ENCODE measurements at places on chromosomes 2 and 18.

GRCh38 chr18:57209713-57210106, 62.8 kb downstream of the BOD1L2 start:
- no peak for DNase-seq

GRCh38 chr18:49878567-49879270, 65.4 kb upstream of the ACAA2 start:
- no peak for DNase-seq

DNA sequence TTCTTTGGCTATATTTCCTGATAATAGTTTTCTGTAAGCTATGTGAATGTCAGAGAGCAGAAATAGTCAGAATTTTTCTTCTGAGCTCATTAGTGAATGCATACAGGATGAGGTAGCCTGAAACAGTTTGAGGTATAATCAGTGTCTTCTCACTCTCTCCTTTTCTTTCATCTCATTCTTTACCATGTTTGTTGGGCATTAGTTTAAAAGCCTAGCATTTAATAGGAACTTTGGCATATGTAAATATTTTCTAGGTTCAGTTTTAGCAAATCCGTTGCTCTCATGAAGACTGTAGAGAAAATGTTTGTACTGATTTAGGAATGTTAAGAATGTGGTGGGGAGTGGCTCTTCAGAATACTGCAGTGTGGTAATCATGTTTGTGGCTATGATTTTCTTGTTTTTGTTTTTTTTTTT, 119.4 kb downstream of the PARD3B start:
- DNase-seq: no peak

- DNase-seq: no peak
Measured at GRCh38 chr2:143632751-143633374, 503.6 kb downstream of the ARHGAP15 start.

DNA sequence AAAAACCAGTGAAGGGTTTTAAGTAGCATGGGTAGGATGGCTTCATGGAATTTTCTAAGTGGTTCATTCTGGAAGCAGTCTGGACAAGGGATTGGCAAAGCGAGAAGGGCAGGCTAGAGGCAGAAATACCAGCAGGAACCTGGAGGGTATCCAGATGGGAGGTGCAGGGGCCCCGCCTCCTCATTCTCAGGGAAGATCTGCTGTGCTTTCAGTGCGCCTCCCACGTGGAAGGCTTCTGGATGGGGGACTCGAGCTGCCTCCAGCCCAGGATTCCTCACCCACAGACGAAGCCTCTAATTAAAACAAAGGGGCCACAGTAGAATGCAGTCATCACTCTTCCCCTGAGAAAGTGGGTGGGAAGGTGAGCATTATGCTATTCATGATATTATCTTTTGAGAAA, 79.8 kb downstream of the VSNL1 start:
- no peak for DNase-seq

- DNase-seq: no peak
Measured at GRCh38 chr2:77862120-77862519, 339.9 kb upstream of the LRRTM4 start.

DNA sequence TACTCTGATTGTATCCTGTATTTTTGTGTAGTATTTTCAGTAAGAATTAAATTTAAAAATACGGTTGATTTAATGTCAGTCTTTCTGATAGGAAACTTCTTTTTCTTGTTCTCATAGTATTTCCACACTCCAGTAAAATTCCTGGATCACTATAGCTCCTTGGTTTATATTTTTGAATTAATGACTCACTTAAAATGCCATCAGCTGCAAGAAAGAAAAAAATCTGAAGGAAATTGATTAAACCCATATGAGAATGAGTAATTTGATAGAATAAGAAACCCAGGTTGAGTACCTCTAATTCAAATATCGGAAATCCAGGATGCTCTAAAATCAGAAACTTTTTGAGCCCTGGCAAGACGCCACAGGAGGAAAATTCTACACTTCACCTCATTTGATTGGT, 186.8 kb upstream of the RND3 start:
- no peak for DNase-seq

DNA sequence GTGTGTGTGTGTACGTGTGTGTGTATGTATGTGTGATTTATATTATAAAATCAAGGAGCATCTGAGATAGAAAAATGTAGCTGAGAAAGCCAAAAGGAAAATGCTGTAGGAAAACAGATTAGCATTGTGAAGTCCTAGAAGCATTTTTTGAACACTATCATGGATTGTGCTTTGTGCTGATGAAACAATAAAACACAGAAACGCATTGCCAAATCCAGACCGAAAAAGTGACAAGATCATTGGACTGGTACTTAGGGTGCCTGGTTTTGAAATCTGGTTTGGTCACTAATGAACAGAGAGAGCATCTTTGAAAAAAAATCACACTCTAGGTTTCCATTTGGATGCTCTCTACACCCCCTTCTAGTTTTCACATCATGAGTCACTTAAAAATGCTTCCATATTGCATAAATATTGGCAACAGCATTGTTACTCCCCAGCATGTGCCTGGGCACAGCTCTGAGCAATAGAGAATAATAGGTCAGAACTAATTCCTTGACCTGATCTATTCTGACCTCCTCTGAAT, 214.6 kb upstream of the LRRTM1 start:
- no peak for DNase-seq

DNA sequence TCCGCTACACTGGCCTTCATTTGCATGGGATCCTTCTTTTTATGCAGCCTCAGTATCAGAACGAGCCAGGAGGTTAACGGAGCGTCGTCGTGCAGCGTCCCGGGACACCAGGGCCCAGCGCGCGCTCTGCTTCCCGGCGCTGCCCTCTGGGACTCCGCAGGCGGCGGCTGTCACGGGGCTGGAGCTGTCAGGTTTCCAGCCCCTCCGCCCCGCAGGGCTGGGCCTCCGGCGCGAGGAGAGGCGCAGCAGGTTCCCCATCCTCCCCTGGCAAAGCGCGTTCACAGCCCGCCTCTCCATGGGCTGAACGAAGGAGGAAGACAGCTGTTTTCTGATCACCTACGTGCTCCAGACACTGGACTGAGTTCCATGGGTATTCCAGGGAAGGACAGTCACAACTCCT, 12.5 kb upstream of the PAX8 start:
- no peak for DNase-seq

DNA sequence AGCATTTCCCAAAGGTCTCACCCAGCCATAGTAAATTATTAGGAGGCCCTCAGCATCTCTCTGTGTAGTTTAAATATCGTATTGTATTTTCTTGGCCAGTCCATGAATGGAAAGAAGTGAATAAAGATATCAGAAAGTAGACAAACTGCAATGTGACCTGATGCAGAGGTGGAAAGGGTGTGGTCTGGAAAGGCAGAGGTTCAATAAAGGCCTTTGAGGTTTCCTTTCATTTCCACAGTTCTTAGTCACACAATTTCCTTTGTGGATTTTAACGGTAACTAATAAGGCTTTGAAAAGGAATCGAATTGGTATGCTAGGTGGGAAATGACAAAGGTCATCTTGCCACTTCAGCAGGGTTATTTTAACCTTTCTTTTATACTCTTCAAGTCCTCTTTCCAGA, 20.1 kb upstream of the WIPF1 start:
- no peak for DNase-seq

DNA sequence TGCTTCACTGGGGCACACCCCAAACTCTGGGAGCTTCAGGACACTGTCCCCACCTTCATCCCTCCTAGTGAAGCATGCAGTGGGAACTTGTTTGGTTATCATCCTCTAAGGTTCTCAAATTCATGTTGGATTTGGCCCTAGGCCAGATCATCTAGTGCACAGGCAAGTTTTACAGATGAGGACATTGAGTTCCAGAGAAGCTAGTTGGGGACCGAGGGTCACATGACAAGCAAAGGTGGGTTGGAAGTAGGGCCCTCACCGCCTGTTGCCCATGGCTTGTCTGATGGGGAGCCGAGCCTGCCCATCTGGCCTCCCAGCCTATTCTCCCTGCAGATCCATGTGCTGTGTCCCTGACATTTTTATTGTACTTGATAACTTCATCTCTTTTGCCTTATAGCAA, 2.8 kb downstream of the PRKCE start:
- no peak for DNase-seq

GRCh38 chr2:20302019-20302418, 48.6 kb downstream of the PUM2 start:
- DNase-seq: no peak

DNA sequence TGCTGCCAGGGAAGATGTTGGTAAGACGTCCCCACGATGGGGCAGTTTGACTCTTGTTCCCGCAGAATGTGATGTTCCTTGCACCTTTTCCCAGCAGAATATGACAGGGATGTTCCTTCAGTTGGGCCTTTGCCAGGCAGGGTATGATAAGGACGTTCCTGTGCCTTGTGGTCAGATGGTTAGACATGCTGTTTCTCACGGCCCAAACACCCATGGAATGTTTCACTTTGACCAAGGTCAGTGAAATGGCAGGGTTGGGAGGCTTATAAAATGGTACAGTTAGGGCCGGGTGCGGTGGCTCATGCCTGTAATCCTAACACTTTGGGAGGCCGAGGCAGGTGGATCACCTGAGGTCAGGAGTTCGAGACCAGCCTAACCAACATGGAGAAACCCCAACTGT, 40.3 kb upstream of the YPEL5 start:
- DNase-seq: no peak

GRCh38 chr2:143150287-143150686, 21.1 kb downstream of the ARHGAP15 start:
- no peak for DNase-seq

GRCh38 chr2:68436270-68436669, 30.8 kb downstream of the FBXO48 start:
- no peak for DNase-seq

DNA sequence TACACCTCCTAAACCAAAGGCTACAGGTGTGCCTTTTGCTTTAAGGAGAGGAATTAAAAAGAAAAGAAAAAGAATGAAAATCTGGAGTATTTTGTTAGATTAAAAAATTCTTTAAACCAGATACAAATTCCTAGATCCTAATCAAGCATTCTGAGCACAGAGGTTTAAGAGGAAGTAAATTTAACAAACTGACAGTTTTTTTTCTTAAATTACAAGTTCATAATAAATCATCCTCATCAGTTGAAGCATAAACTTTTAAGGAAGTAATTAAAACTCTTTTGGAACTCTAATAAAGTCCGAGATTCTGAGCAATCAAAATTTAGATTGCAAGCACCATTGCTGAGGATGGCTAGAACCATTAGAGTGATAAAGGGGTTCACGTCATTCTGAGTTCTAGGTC, 75.1 kb downstream of the POLE4 start:
- DNase-seq: no peak

DNA sequence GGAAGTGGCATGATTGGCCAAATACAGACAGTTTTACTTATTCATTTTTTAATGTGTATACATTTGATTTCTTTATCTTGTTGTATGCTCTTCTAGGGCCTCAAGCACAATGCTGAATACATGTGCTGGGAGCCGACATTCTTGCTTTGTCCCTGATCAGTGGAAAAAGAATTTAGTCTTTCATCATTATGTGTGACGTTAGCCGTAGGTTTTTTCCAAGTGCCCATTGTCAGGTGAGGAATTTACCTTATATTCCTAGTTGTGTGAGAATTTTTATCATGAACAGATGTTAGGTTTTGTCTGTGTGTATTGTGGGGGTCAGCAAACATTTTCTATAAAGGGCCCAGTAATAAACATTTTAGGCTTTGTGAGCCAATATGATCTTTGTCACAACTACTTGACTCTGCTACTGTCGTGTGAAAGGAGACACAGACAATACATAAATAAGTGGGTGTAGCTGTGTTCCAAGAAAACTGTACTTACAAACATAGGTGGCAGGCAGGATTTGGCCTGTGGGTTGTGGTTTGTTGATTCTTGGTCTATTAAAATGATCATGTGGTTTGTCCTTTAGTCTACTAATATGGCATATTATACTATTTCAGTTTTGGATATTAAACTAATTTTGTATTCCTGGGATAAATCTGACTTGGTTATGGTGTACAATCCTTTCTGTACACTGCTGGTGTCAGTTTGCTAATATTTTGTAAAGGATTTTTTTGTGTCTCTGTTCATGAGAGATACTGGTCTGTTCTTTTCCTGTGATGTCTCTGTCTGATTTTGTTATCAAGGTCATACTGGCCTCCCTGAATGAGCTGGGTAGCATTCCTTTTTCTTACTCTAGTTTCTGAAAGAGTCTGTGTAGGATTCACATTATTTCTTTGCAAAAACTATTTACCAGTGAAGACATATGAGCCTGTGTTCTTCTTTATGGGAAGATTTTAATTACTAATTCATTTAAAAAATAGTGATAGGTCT, 132.2 kb upstream of the SMAD7 start:
- no peak for DNase-seq

GRCh38 chr2:172433144-172433543, 5.8 kb downstream of the ITGA6 start:
- no peak for DNase-seq

GRCh38 chr2:12430407-12431133, 286.2 kb upstream of the TRIB2 start:
- no peak for DNase-seq

- no peak for DNase-seq
Measured at GRCh38 chr2:43212931-43213330, 13.5 kb downstream of the ZFP36L2 start.
